Activated naive CD4-positive, alpha-beta T cell treated with anti-CD3 and anti-CD28 coated beads, Interleukin-2, amount 50 U/mL, for 72 hours (primary cell): ENCODE measurements at places on chromosomes 13 and 19.

DNA sequence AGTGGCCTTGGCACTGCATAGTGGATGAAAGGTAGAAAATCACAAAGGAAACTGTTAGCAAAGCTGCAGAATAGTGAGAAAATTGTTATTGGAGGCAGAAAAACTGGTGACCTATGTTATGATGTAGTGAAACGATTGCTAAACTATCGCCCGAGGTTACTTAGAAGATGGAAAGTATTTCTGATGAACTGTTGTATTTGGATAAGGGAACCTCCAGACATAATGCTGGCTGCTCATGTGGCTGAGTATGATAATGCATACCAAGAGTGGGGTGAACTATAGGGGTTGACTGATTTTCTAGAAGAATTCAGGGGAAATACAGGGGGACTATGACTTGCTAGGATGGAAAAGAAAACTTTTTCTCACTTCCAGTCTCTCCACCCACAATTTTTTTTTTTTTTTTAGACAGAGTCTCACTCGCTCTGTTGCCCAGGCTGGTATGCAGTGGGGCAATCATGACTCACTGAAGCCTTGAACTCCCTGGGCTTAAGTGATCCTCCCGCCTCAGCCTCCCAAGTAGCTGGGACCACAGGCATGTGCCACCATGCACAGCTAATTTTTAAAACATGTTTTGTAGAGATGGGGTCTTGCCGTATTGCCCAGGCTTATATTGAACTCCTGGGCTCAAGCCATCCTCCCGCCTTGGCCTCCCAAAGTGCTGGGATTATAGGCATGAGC, 4.4 kb upstream of the EID2 start:
- no peak for DNase-seq

GRCh38 chr19:35100588-35101533, 14.8 kb upstream of the FXYD3 start:
- no peak for DNase-seq

- no peak for DNase-seq
These were observed 42.2 kb upstream of the FLT1 start for GRCh38 chr13:28537171-28537570.

DNA sequence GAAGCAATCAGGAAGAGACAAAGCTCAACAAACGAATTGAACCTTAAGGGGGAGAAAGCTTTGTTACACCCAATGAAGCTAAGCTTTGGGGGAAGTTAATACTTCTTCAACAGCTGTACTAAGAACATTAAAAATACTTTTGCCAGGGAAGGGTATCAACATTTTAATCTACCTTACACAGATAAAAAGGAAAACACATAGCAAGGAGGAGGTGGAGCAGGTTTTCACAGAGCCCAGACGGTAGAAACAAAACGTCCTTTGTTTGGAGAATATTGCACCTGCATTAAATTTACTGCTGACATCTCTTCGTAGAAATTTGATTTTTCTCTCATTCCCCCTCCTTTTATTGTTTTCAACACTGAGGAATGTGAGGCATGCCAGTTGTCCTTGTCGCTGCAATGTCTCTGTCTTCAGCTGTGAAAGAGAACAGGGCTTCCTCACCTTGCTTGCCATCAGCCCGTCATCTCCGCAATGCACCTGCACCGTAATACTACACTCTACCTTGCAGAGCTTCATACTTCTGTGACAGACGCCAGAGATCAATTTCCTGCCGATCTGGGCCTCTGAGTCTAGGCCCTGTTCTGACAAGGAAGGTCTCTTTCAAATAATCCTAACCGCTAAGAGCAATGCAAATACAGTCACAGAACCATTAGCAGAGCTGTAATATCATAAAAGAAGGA, 270.8 kb downstream of the SPRY2 start:
- DNase-seq, result no peak

- DNase-seq, result no peak
These were observed 310.8 kb downstream of the SLC7A1 start for GRCh38 chr13:29284726-29285125.

- DNase-seq, result no peak
These were observed 61.0 kb upstream of the RAP2A start for GRCh38 chr13:97372936-97373335.

DNA sequence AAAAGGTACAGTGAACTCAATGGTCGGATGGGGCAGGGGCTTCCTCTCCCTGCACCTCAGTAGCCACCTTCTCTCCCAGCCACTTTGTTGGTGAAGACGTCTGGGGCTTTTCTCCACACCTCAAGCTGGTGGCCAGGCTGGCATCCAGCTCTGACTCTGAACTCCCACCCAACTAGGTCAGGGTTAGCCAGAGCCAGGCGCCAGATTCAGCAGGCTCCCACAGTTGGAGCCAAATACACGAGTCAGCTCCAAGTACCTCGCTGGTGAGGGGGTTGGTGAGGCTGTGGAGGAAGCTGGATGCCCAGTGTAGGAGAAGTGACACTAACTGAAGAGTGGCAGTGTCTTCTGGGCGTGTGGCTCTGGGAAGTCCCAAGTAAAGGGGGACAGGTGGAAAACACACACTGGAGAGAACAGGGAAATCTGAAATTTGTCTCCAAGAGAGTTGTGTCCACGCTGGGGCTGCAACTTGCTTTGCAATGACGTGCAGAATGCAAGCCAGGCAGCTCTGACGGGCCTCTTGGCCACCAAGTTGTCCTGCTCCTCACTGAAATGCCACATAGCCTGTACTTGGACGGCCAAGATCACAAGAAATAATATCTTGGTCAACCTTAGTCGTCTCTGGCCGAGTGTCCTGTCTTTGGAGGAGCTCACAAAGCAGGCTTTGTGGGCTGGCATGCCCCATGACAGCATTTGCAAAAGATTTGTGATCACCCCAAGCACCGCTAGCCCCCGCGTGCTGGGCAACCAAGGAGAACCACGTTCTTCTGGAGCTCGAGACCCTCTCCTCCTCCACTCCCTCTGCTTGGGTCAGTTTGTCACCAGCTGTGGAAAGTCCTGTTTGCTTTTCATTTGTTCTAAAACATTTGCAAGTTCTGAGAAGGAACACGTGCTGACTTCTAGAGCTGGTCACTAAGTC, 18.1 kb downstream of the SLC7A1 start:
- DNase-seq, result no peak

GRCh38 chr19:18795540-18795939, 4.4 kb upstream of the COMP start:
- no peak for DNase-seq

DNA sequence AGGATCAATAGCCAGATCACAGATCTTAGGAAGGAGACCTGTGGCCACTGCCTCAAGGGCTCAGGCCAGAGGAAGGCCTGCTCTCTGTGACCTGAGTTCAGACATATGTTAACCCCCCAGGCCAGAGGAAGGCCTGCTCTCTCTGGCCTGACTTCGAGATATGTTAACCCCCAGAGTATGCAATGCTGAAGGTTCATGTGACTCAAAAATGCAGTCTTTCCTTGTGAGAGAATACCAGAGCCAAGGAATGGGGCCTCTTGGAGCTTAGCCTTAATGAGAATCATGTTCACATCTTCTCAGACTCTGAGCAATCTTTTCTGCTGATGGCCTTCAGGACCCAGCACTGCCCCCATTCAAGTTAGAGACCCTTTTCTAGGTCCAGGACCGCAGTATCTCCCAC, 36.7 kb downstream of the MBNL2 start:
- DNase-seq, result no peak

- no peak for DNase-seq
These were observed 550 bp upstream of the DLL3 start for GRCh38 chr19:39497996-39498797.

GRCh38 chr13:36431204-36432105, 840 bp upstream of the CCNA1 start:
- no peak for DNase-seq

GRCh38 chr13:109412283-109412901, 374.0 kb downstream of the IRS2 start:
- no peak for DNase-seq

GRCh38 chr13:113916330-113916815, 52.5 kb upstream of the GAS6 start:
- peak; percentile 35 for DNase-seq

DNA sequence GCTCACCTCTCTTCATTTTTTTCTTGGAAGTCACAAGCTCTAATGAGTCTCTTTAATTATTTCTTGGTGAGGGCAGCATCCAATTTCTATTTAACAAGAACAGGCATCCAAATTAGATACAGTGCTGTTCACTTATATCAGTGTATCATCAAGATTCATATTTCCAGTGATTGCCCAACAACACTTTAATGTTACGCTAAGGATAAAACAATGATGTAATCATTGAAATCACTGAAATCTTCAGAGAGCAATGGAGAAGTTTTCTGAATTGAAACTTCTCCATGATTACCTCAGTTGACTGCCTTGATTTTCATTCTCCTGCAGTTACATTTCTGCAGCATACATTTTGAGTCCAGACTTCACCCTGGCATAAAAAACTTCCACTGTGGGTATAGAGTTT, 17.1 kb upstream of the LRCH1 start:
- DNase-seq, result no peak

DNA sequence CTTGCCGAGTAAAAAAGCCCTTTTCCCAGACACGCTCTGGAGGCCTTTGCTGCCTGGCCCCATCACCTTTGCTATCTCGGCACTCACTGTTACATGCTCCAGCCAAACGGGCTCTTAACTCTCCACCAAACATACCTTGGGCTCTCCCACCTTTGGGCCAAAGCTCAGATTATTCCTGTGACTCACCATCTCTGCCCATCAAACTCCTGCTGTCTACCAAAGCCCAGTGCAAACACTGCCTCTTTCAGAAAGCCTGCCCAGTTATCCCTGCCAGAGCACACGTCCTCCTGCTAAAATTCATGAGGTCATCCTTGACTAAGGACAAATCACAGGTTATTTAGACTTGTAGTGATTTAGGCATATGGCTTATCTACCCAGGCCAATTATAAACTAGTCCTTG, 48.1 kb upstream of the SERPINE3 start:
- DNase-seq, result no peak

- no peak for DNase-seq
These were observed 14.6 kb downstream of the SLITRK1 start for GRCh38 chr13:83867708-83868107.

GRCh38 chr19:41695745-41696144, 7.7 kb upstream of the CEACAM7 start:
- no peak for DNase-seq

GRCh38 chr19:38003438-38004185, 96.6 kb downstream of the SIPA1L3 start:
- DNase-seq, result peak; percentile 69

DNA sequence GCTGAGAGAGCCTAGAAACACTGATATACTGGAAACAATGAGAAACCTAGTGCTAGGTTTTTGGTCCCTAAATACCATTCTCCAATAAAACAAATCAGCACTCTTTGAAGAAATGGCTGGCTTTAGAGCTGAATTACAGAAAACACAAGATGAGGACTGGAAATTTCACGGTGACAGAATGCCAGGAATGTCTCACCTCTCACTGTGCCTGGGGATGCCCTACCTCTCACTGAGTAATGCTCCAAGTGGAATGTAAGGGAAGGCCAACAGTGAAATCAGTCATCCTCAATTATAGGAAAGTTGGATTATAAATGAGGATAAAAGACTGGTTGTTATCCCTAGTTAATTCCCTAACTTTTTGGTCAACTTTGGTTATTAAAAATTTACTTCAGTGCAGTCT, 259.0 kb downstream of the NALCN start:
- no peak for DNase-seq

- DNase-seq, result peak; percentile 58
These were observed 25.2 kb upstream of the IGSF23 start for GRCh38 chr19:44587963-44588770.

DNA sequence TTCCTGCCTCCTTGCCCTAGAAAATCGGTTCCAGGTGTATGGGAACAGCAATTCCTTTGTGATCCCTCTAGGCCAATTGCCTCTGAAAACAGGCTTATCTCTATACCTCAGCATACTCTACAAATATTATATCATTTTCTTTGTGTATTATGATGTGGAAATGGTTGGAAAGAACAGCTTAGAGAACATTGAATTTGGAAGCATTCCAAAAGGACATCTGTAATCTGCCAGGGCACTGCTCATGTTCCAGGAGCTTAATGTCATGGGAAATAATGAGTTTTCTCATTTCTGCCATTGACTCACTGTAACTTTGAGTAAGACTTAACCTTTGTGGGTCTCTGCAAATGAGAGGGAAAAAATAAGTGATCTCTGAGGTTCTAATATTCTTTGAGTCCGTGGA, 147.3 kb downstream of the UFM1 start:
- no peak for DNase-seq

DNA sequence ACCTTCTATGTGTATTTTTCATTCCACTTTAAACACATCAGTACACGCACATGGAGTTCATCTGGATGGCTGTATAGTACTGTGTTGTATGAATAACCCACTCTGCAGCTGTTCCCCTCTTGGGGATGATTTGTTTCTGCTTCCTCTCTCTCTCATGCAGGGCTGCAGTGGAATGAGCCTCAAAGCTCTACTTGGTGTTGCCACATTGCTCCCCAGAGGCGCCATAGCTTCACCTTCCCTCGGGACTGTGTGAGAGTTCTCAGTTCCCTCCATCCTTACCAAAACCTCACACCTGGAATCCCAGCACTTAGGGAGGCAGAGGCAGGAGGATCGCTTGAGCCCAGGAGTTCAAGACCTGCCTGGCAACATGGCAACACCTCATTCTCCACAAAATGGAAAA, 28.4 kb upstream of the GPR183 start:
- DNase-seq, result no peak

DNA sequence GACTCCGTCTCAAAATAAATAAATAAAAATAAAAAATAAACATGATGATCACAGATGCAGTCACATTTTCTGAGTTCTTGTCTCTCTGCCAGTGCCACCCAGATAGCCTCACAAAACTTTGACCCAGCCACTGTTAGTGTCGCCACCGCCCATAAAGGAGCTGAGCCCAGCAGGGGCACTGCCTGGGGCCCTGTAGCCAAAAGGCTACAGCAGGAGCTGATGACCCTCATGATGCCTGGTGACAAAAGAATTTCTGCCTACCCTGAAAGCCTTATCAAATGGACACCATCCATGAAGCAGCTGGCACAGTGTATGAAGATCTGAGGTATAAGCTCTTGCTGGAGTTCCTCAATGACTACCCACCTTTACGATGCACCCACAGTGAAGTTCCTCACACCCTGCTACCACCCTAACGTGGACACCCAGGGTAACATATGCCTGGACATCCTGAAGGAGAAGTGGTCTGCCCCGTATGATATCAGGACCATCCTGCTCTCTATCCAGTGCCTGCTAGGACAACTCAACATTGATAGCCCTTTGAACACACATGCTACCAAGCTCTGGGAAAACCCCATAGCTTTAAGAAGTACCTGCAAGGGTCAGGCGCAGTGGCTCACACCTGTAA, 18.3 kb downstream of the ZNF587 start:
- no peak for DNase-seq
